ENCODE measurements at places on chromosomes 12 and 14. TPM values are rescaled to one million over a fixed set of nuclear protein-coding genes. Genes with fewer than 3 reads are reported as not detected.

SERPINA1 gene
- not detected for total RNA-seq

RD3L gene
- total RNA-seq: not detected

AACS gene
- total RNA-seq: 12.5 TPM

WASHC3 gene
- 67.1 TPM for total RNA-seq

AKAP3 gene
- total RNA-seq: 4.2 TPM

HOXC6 gene
- total RNA-seq: 1.6 TPM

INHBC gene
- not detected for total RNA-seq
